ENCODE measurements at places on chromosomes 16 and 17. TPM values are rescaled to one million over a fixed set of nuclear protein-coding genes. Genes with fewer than 3 reads are reported as not detected.

DNA sequence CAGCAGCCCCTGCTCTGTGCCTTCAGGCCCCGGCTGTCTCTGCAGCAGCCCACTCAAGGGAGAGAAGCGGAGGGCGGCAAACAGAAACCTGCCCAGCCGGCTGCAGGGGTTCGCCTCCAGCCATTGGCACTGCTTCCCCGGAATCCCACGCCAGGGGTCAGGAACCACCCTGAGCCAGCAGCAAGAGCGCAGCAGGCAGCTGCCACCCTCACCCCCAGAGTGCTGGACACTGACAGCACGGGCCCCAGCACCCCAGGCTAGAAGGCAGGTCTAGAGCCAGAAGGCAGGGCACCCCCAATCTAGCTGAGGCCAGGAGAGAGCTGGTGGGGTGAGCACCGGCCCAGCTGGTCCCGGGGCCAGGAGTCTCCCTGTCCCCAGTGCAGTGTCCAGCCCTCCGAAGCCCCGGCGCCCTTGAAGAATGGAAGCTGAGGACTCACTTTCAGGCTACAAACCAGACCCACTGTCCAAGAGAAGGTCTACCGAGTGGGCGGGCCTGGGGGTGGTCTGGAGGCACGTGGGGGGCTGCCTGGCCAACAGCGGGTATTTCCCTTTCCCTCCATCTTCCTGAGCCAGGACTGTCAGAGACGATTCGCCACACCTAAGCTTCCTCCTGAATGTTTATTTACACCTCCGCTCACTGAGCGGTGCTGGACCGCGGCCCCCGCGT lies 8.4 kb downstream of the UBALD2 start:
- H3K4me1 ChIP-seq = peaks cover 9% of the 10 kb centered on the region
- DNase-seq = no peak
- no peak overlapping the region for H3K27ac ChIP-seq

DNA sequence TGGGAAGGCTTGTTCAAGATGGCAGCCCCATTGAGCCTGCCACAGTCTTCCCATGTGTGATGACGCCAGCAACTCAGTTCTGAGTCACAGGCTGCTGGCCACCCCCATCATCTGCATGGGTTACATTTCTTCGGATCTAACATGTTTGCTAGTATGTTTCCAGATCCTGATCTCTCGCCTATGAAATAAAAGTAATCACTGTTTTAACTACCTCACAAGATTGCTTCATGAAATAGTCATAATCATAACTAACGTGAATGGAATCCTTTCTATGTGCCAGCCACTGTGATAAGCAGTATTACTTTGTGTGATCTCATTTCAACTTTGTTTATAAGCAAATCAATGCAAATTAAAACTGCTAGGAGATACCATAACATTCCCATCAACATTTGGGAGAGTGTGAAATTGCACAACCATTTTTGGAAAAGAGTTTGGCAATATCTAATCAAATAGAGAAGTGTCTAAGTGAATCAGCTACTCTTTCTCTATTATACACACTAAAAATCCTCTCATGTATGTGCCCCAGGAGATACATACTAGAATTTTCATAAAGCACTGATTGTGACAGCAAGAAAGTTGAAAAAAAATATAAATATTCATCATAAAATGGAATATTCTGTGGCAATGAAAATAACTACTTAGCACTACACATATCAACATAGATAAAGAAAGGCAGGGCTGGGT lies 300.2 kb upstream of the IRX5 start:
- H3K4me1 ChIP-seq = peaks cover 4% of the 10 kb centered on the region
- peak overlapping the region; percentile 38 for H3K27ac ChIP-seq
- H3K36me3 ChIP-seq = no peaks in the 10 kb centered on the region
- H3K4me3 ChIP-seq = no peak overlapping the region

- DNase-seq = peak; percentile 84
- H3K27me3 ChIP-seq = no peaks in the 10 kb centered on the region
- H3K36me3 ChIP-seq = no peaks in the 10 kb centered on the region
- H3K4me1 ChIP-seq = peaks cover 35% of the 10 kb centered on the region
Measured at GRCh38 chr17:72358465-72358864, 237.6 kb downstream of the SOX9 start.

- no peak overlapping the region for H3K4me3 ChIP-seq
- no peaks in the 10 kb centered on the region for H3K27me3 ChIP-seq
- no peaks in the 10 kb centered on the region for H3K36me3 ChIP-seq
- H3K27ac ChIP-seq = no peak overlapping the region
- DNase-seq = no peak
Measured at GRCh38 chr16:4893103-4893862, 43.7 kb downstream of the PPL start.

TBC1D3G gene
- total RNA-seq = not detected

- DNase-seq = no peak
- no peaks in the 10 kb centered on the region for H3K36me3 ChIP-seq
- peak overlapping the region; percentile 58 for H3K4me3 ChIP-seq
- no peaks in the 10 kb centered on the region for H3K4me1 ChIP-seq
- H3K27ac ChIP-seq = no peak overlapping the region
Measured at GRCh38 chr17:61461586-61461966, 9.4 kb downstream of the TBX4 start.

MYH2 gene
- total RNA-seq = 0.65 TPM

DNA sequence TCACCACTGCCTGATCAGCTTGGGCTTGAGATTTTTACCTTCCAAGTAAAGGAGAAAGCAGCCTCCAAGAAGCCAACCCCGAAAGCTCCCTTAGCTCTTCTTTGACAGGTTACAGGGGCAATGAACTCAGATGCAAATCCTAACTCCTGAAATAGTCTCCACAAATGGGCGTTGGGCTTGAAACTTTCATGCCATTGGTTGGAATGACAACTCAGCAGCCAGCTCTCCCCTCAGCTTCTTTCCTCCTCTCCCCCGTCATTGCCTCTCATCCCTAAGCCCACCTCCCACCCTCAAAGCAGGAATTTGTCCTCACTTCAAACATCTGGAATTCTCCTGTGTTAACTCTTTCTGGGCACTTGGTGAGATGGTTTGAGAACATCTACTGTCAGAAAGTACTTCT lies at the start of gene TAT:
Gene TAT (minus strand): TSS at position 122 of the 400 bp plus-strand sequence. CDS start 677 bp downstream, outside the sequence.
- DNase-seq = no peak
- H3K27me3 ChIP-seq = peaks cover 15% of the 10 kb centered on the region
- no peak within 1 kb of the TSS for H3K4me3 ChIP-seq
- H3K27ac ChIP-seq = no peak within 1 kb of the TSS
- H3K36me3 ChIP-seq = no peaks in the 10 kb centered on the region

DNA sequence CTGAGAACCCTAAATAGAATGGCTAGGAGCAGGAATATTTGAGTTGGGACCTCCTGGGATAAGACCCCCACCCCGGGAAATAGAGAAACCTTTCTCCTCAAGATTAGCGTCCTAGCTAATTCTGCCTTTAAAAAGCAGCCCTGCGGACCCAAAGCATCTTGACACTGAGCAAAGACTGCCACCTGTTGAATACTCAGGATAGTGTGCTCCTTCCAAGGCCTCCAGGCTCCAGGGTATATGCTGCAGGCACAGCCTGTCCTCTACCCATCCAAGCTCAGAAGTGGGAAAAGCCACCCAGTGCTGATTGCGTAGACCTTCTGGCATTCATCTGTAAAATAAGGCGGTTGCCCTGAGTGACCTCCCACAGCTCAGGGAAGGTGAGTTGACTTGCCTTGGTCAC lies 456.2 kb upstream of the DYNLRB2 start:
- no peaks in the 10 kb centered on the region for H3K27me3 ChIP-seq
- H3K27ac ChIP-seq = no peak overlapping the region
- H3K4me3 ChIP-seq = no peak overlapping the region

GRCh38 chr17:61380217-61380835 lies 19.3 kb upstream of the TBX2 start:
- H3K4me1 ChIP-seq = no peaks in the 10 kb centered on the region
- no peaks in the 10 kb centered on the region for H3K36me3 ChIP-seq
- no peak overlapping the region for H3K4me3 ChIP-seq
- no peaks in the 10 kb centered on the region for H3K27me3 ChIP-seq
- no peak for DNase-seq
- no peak overlapping the region for H3K27ac ChIP-seq

GRCh38 chr16:85028685-85029407 lies 1.3 kb downstream of the KIAA0513 start:
- DNase-seq = peak; percentile 90
- no peaks in the 10 kb centered on the region for H3K36me3 ChIP-seq
- H3K27me3 ChIP-seq = no peaks in the 10 kb centered on the region
- peak overlapping the region; percentile 85 for H3K27ac ChIP-seq

CDH5 gene
- total RNA-seq = not detected

GRCh38 chr17:79991140-79991923 lies 44.3 kb downstream of the TBC1D16 start:
- no peak overlapping the region for H3K27ac ChIP-seq
- no peaks in the 10 kb centered on the region for H3K36me3 ChIP-seq
- H3K4me3 ChIP-seq = peak overlapping the region; percentile 50
- peak; percentile 92 for DNase-seq

DERL2 gene
- 70.7 TPM for total RNA-seq

- no peak for DNase-seq
- H3K27me3 ChIP-seq = no peaks in the 10 kb centered on the region
- H3K4me1 ChIP-seq = no peaks in the 10 kb centered on the region
- no peak overlapping the region for H3K4me3 ChIP-seq
Measured at GRCh38 chr17:74290340-74290739, 16.3 kb downstream of the DNAI2 start.

RHBDF1 gene
- 61.7 TPM for total RNA-seq

- no peaks in the 10 kb centered on the region for H3K36me3 ChIP-seq
- peak overlapping the region; percentile 57 for H3K27ac ChIP-seq
- H3K4me3 ChIP-seq = no peak overlapping the region
- no peak for DNase-seq
- peaks cover 9% of the 10 kb centered on the region for H3K4me1 ChIP-seq
- no peaks in the 10 kb centered on the region for H3K27me3 ChIP-seq
Measured at GRCh38 chr17:76498876-76499251, 2.4 kb downstream of the RHBDF2 start.

NPIPB13 gene
- 4.0 TPM for total RNA-seq

SMARCE1 gene
- total RNA-seq = 75.8 TPM

MYH4 gene
- not detected for total RNA-seq

LGALS9B gene
- total RNA-seq = not detected

DNA sequence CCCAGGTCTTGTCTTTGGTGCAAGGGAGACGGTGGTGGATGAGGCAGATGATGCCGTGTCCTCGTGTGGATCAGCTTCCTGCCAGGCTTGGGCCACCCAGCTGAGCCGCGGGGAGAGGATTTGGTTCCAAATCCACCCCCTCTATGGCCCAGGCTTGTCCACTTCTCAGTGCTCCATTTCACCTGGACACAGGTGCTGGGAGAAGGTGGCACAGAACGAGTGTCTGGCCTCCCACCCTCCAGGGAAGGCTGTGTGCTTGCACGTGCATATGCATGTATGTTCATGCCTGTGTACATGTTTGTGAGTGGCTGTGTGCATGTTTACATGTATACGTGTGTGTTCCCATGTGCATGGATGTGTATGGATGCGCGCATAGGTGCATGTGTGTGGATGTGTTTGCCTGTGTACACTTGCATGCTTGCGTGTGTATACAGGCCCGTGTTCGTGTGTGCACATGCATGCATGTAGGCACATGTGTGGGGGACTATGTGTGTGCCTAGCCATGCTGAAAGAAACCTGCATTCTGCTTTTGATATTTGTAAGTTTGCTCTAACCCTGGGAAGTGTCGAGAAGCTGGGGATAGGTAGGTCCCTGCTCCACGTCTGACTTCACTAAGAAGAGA lies 196.3 kb downstream of the IRF8 start:
- no peak overlapping the region for H3K27ac ChIP-seq
- peaks cover 25% of the 10 kb centered on the region for H3K27me3 ChIP-seq
- no peak for DNase-seq
- H3K4me1 ChIP-seq = no peaks in the 10 kb centered on the region
- H3K36me3 ChIP-seq = no peaks in the 10 kb centered on the region

DNA sequence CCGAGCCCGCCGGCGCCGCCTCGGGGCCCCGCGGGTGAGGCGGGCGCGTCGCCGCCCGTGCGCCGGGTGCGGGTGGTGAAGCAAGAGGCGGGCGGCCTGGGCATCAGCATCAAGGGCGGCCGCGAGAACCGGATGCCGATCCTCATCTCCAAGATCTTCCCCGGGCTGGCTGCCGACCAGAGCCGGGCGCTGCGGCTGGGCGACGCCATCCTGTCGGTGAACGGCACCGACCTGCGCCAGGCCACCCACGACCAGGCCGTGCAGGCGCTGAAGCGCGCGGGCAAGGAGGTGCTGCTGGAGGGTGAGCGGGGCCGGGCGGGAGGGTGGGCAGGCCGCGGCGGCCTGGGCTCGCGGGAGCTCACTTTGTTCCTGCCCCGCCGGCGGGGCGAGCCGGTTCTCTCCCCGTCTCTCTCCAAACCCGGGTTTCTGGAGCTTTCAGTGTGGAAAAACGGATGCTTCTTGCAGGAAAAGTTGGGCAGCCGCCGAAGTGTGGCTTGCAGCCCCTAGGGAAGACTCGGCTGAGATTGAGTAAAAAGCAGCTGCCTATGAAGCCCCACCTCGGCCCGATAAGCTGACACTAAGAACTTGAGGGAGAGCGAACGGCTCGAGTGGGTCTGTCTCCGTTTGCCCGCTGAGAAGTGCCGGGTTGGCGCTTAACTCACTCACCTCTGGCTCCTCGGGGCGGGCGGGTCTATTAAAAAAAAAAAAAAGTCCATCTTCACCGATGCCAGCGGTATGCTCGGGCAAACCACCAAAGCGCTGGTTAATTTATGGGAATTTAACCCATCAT lies 677 bp downstream of the SNTB2 start:
- H3K27me3 ChIP-seq = no peaks in the 10 kb centered on the region
- no peaks in the 10 kb centered on the region for H3K36me3 ChIP-seq
- DNase-seq = peak; percentile 73
- peak overlapping the region; percentile 63 for H3K27ac ChIP-seq
- H3K4me1 ChIP-seq = peaks cover 40% of the 10 kb centered on the region
- H3K4me3 ChIP-seq = peak overlapping the region; percentile 81

KNOP1 gene
- total RNA-seq = 11.8 TPM

DNA sequence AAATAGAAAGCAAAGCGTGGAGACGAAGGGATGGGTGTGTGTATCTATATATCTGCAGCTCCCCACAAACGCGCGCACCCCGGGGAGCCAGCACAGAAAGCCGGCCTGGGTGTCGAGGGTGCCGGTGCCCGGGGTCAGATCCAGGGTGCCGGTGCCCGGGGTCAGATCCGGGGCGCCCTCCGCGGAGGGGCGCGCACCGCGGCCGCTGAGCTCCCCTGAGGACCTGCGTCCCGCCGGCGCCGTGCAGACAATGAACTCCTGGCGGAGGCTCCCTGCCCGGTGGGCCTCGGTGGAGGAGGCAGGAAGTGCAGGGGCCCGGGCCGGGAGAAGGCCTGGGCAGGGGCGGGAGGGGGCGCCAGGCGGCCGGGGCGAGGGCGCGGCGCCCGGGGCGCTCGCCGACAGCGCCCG lies 1.1 kb downstream of the ZNF423 start:
- H3K4me3 ChIP-seq = peak overlapping the region; percentile 77
- no peaks in the 10 kb centered on the region for H3K4me1 ChIP-seq
- no peaks in the 10 kb centered on the region for H3K36me3 ChIP-seq
- DNase-seq = no peak
- H3K27me3 ChIP-seq = peaks cover 10% of the 10 kb centered on the region

RGS9 gene
- not detected for total RNA-seq

DNA sequence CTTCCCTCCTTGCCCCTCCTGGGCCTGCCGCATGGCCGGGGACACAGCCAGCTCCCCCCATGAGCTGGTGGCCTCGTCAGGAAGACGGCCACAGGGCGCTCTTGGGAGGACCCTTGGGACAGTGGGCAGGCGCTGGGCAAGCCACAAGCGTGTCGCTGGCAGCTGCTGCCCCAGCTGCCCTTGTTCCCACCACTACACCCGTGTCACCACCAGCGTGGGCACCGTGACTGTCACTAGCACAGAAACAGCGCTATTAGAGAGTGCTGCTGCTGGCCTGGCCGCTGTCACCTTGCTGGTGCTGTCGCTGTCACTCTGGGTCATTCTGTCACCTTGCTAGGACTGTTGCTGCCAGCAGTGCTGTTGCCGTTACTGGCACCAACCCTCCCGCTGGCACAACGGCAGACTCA lies 47.2 kb downstream of the ZFPM1 start:
- H3K4me3 ChIP-seq = no peak overlapping the region
- no peaks in the 10 kb centered on the region for H3K36me3 ChIP-seq
- no peak for DNase-seq
- H3K27ac ChIP-seq = no peak overlapping the region
- H3K4me1 ChIP-seq = no peaks in the 10 kb centered on the region
- H3K27me3 ChIP-seq = no peaks in the 10 kb centered on the region

SLC5A2 gene
- total RNA-seq = not detected

KRTAP3-1 gene
- not detected for total RNA-seq
